ENCODE measurements at places on chromosomes 6 and 20.

GRCh38 chr6:25050356-25050755 is 114.6 kb upstream of the RIPOR2 start:
- peak; percentile 28 for DNase-seq

- no peak for DNase-seq
Observed at GRCh38 chr6:129607581-129608186, 102.3 kb downstream of the ARHGAP18 start.

GRCh38 chr6:159852877-159853276 is 37.9 kb upstream of the MAS1 start:
- no peak for DNase-seq

DNA sequence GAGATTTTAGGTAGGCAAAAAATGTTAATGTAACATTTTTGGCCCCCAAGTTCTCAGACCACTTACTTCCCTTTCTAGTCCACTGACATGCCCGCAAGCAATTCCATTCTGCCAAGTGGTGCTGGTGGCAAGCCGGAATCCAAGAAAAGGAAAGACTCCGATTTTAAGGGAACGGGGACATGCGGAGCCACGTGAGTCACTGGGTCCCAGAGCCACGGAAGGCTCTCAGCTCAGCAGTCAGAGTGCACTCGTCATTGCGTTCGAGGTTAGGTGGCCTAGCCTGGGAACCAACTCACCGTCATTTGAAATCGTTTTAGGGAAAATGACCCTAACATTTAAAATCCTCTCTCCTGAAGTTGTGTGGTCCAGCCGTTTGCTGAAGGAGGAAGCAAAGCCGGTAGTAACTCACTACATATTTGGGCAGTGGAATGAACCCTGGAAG is 711 bp upstream of the SIRT5 start:
- no peak for DNase-seq

- DNase-seq: no peak
Observed at GRCh38 chr6:35925961-35926360, 5.1 kb upstream of the SRPK1 start.

- no peak for DNase-seq
Observed at GRCh38 chr6:24861934-24862333, 63.2 kb upstream of the ARMH2 start.

DNA sequence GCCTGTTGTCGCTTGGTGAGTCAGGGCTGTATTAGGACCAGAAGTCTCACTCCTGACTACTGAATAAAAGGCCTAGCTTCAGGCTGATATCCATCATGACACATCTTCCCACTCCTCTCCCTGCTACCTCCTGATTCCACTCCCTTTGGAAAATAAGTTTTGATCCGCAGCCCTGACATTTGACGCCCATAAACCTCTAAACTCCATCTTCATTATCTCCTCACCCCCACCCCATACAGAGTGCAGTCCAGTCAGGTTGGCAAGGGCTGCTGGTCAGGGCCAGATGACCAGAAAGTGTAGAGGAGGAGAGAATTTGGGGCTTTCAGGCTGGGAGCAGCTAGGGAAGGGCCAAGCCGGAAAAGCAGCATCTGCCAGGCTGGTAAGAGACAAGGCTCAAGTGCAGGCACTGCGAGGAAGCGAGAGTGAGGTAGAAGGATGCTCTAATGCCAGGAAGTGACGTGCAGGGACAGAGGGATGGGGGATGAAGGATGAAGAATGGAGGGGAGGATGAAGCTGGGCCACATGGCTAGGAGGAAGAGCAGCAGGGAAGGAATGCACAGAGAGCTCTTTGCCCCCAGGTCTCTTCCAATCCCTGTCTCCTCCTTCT is 1.2 kb downstream of the GGT7 start:
- DNase-seq: no peak

DNA sequence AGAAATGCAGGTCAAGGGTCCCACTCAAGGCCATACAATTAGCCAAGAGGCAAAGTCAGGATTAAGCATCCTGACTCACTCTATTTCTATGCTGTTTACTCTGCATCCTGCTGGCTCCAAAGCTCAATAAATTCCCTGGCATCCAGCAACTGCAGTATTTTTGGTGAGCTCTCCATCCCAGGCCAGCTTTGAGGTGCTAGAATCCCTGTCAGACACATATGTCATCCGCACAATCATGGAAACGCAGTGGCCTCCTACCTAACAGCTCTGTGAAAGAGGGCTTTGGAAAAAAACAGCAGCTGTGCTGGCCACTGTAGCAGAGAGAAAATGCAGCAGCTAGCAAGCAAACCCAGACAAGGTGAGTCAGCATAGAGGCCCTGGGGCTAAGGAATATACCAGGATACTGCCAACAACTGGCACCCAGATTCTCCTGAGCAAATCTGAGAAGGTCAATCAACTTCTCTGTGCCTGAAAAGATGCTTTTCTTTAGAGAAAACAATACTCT is 58.4 kb downstream of the ANKEF1 start:
- DNase-seq: no peak
